ENCODE measurements at places on chromosomes 11 and 22.

DNA sequence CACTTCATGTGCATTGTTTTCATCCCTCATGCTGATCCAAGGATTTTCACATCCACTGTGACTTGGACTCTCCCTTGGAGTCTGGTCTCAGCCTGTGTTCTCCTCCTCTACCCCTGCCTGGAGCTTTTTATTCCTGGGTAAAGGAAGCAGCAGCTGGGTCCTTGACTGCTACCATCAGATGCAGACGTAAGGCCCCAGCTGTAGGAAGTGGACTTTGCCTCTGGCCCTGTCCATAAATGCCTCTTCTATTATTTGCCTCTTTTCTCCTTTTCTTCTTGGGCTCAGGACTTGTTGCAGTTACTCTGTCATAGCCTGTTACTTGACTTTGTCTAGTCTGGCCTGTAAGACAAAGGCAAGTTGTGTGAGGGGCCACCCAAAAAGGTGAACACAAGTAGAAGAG, 303.8 kb downstream of the NXPE2 start:
- DNase-seq, result no peak

GRCh38 chr22:24954856-24955255, 2.3 kb downstream of the KIAA1671 start:
- no peak for DNase-seq

- no peak for DNase-seq
Observed at GRCh38 chr11:76276781-76277155, 70.5 kb upstream of the WNT11 start.

DNA sequence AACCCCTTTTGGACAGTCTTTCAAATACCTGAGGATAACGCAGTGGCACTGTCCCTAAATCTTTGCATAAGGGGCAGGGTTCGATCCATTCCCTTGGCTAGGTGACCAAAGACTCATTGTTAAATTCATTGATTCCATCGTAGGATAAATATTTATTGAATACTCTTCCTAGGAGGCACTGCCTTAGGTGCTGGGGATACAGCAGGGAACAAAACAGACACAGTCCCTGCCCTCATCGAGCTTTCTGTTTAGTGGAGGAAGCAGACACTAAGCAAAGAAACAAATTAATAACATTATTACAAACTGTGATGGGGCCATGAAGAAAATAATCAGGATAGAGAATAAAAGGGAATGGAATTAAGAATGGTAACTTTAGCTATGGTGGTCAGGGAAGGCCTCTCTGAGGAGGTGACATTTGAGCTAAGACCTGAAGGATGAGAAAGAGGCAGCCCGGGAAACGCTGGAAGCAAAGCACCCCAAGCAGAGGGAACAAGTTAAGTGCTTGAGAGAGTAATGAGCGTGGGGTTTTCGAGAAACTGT, 689 bp downstream of the B3GAT3 start:
- DNase-seq, result no peak

- no peak for DNase-seq
Observed at GRCh38 chr11:88704485-88704884, 361.3 kb downstream of the GRM5 start.

DNA sequence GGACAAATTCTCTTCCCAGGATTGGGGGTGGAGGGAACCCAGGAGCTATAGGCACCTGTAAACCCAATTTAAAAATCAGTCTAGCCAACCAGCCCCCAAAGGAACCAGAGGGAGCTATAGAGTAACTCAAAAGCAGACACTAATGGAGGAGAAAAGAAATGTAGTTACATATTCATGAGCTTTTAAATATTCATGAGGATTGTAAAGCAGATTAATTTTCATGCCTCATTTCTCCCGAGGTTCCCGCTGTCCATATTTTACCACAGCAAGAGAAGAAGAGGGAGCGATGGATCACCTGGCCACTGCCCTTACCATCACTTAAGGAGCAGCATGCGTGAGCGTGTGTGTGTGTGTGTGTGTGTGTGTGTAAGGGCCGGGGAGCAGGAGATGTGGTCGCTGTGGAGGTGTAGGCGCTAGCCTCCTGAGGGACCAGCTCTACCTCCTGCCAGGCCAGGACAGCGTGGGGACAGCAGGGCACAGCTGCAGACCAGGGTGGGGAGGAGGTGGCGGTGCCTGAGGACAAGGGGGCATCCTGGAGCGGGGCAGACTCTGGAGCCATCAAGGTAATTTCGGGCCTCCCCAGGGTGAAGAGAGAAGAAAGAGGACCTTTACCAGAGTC, 100.7 kb upstream of the THY1 start:
- no peak for DNase-seq

Measured in inflammatory macrophage (primary cell).